NCI-H1436 (cell line): ENCODE measurements at places on chromosomes 5 and 9.

GRCh38 chr9:123002754-123003153 is 30.7 kb upstream of the GPR21 start:
- no peak for DNase-seq

- DNase-seq: no peak
These were observed 285.6 kb downstream of the GADD45G start for GRCh38 chr9:89890326-89890980.

DNA sequence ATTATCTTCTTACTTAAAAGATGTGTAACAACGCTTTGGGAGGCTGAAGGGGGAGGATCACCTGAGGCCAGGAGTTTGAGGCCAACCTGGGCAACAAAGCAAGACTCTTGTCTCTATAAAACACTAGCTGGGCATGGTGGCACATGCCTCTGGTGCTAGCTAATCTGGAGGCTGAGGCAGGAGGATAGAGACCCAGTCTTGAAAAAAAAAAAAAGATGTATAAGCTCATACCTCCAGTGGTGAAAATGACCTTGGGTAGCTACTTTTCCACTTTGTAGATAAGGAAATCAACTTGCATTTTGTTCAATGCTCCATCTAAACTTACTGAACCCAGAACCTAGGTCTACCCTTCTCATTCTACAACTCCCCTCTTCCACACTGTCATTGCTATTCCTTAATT is 16.6 kb downstream of the ARRDC3 start:
- no peak for DNase-seq

- DNase-seq: no peak
These were observed 577.6 kb downstream of the CSNK1G3 start for GRCh38 chr5:124089578-124089977.

GRCh38 chr9:118992813-118993794 is 376.1 kb downstream of the BRINP1 start:
- no peak for DNase-seq

GRCh38 chr5:42749020-42749419 is 7.6 kb upstream of the CCDC152 start:
- DNase-seq: no peak

DNA sequence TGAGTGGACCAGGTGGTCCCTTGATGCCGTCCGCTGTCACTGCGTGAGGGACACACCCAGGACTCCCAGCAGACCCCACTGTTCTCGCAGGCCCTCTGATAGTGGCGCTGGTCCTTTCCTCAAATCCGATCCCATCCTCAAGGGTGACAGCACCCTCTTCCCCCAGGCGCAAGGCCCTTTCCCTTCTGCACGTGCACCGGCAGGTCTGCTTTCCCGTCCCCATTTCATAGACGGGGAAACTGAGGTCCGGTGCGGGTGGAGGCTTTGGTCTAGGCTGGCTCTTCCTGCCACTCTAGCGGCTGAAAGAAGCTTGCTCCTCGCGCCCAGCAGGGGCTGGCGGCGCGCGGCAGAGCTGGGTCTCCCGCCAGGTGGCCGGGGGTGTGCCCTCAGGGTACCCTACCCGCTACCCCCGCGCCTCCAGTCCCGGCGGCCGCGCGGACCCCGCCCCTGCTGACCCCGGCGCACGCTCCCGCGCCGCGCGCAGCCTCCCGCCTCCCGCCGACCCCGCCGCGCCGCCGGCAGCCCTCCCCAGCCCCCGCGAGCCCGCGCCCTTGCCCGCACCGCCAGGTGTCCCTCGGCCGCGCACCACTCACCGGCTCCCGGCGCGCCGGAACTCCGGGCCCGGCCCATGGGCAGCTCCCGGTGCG is 453 bp downstream of the RASGEF1C start:
- no peak for DNase-seq

GRCh38 chr9:137787381-137787780 is 90.2 kb upstream of the CACNA1B start:
- peak; percentile 22 for DNase-seq

GRCh38 chr9:127457191-127457878 is 6.0 kb downstream of the LRSAM1 start:
- no peak for DNase-seq

DNA sequence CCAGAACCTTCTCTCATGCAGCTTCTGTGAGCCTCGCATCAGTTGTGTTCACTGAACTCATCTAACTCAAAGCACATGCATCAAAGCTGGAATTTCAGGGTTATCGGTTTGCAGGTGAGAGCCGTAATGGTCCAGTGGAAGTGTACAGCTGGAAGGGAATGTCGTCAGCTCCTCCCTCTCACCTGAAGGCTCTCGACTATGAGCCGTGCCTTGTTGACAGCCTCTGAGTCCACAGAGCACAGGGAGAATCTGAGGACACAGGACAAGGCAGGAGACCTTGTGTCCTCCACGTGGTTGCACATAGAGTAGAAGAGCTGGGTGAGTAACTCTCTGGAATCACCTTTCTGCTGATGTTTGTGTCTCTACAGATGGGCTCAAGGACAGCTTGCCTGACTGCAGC is 38.8 kb downstream of the PROP1 start:
- DNase-seq: no peak

GRCh38 chr9:105735366-105735765 is 41.0 kb downstream of the TMEM38B start:
- no peak for DNase-seq

DNA sequence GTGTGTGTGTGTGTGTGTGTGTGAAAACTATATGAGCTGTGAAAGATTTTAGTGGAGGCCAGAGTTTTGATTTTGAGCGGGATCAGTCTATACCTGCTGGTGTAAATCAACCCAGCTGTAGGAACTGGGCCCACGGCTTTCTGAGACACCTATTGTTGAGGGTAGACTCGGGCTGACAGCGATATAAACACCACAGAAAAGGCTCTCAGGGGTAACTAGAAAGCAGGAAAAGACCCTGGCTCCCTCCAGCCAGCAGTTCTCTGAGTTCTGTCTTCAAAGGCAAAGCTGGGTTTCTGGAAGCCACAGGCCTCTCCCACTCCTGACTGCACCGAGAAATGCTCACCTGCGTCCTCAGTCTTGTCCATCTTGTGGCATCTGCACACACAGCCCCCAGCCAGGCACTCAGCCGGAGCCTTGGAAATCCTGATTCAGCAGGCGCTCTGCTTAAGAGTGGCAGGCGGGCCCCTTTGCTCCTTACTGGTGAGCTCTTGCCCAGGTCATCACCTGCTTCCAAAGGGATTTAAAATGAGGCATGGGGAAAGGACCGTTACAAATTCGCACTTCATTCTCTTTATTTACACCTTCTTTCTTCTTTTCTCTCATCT is 223.3 kb downstream of the NDUFS4 start:
- no peak for DNase-seq

- no peak for DNase-seq
These were observed 5.3 kb downstream of the RAB14 start for GRCh38 chr9:121196389-121196788.

DNA sequence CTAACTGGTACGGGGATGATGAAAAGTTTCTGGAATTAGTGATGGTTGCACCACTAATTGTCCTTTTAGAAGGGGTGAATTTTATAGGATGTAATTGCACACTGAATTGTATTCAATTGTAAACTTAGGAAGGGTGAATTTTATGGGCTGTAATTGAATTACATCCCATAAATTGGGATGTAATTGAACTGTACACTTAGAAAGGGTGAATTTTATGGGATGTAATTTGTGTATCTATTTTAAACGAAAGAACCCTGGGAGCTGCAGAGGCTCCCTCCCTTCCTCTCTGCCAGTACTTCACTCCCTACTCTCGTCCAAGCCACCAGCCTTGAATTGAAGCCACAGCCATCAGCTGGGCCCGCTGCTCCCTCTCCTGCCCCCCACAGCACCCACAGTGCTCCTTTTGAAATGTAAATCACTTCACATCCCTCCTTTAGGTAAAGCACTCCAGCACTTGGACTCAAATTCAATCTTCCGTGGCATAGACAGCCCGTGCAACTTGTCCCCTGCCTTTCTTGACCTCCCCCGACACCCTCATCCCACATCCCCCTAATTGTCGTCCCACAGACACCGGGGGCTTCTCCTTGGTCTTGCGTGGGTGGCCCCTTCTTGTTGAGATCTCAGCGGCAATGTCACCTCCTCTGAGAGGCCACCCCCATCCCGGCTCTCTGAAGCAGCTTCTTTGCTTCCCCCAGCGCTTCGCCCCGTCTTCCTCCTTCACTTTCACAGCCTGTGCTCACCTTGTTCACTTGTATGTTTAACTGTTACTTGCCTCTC is 84.2 kb upstream of the HRH2 start:
- DNase-seq: no peak

- DNase-seq: no peak
These were observed 23.4 kb downstream of the HRH2 start for GRCh38 chr5:175681045-175681967.

- DNase-seq: no peak
These were observed 29.2 kb downstream of the EXOC3 start for GRCh38 chr5:472076-472655.

- DNase-seq: no peak
These were observed 11.9 kb upstream of the C5orf46 start for GRCh38 chr5:147918101-147918685.

DNA sequence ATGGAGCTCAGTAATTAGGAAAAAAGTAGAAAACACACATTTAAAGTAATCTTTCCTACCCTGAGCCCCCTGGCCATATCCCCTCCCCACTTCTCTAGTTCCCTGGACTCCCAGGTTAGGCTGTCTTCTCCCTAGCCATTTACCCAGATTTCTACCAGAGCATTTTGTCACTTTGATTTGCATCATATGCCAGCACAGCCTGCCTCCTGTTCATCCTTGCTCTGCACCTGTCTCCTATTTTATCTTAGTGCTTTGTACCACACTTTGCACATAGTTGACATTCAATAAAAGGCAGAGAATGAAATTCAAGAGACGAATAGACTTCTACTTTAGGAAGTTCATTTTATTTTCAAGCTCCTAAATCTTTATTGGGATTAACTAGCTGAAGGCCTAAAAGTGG is 344.5 kb downstream of the EBF1 start:
- DNase-seq: no peak

GRCh38 chr9:105967797-105968196 is 273.5 kb downstream of the TMEM38B start:
- no peak for DNase-seq

GRCh38 chr9:131473891-131474290 is 28.8 kb upstream of the POMT1 start:
- DNase-seq: no peak

GRCh38 chr5:60649288-60649917 is 50.6 kb downstream of the DEPDC1B start:
- no peak for DNase-seq

- peak; percentile 34 for DNase-seq
These were observed 20.3 kb downstream of the NCS1 start for GRCh38 chr9:130192382-130192999.

DNA sequence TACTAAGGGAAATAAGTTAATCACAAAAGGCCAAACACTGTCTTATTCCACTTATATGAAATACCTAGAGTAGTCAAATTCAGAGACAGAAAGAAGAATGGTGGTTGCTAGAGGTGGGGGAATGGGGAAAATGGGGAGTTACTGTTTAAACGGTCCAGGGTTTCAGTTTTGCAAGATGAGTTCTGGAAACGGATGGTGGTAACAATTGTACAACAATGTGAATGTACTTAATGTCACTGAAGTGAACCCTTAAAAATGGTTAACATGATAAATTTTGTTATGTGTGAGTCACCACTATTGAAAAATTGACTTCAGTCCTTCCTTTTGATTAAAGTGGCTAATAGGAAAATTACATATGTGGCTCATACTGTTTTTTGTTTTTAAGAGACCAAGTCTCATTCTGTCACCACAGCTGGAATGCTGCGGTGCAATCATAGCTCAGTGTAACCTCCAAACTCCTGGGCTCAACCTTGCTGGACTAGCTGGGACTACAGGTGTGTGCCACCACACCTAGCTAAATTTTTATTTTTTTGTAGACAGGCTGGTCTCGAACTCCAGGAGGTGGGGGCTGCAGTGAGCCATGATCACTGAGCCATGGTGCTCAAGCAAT is 8.7 kb downstream of the UBQLN1 start:
- DNase-seq: no peak

DNA sequence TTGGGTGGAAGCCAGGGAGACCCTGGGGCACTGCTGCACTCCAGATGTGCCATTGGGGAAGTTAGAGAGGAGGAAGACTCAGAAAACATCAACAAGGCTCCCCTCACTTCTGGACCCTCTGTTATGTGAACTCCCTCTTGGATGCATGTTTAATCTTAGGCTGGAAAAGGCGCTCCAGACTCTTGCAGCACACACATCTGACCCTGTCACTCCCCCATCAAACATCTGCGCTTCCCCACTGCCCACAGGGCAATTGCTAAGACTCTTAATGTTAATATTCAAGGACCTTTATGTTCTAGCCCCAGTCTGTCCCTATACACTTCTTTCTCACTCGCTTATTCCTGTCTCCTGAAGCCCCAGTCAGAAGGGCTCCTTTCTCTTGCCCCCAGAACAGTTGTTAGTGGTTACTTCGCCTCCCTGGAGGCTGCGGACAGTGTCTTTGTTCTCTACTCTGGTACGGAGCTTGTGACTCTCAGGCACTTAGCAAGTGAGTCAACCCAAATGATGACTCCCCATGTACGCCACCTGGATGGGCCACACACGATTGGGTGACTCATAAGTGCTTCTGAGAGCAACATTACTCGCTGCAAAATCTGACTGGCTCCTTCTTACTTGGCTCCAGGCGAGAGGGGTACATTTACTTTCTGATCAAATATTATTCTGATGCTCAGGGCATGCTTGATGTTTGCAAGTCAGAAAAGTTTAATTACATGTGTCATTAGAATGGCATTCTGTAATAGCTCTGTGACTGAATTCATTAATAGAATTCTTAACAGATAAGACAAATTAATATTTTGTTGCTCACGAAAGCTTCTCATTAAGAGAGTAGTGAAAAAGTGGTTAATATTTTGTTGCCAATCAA is 193.6 kb downstream of the HSPA4 start:
- DNase-seq: peak; percentile 82

DNA sequence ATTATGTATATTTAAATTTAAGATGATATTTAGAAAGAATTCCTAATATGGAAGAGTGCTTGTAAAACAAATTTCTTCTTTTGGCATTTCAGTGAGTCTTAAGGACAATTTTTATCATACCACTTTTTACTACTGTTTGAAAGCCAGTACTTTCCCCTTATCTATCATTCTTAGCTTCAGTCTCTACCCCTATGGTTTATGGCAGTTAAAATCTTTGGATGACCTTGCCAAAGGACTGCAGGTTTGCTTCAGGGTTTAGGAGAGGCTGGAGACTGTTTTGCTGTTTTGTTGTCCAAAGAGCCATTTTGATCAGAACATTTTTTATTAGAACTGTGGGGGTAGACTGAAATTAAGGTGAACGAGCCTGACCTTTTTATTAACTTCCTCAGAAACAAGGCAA is 30.8 kb downstream of the SLC38A9 start:
- no peak for DNase-seq

DNA sequence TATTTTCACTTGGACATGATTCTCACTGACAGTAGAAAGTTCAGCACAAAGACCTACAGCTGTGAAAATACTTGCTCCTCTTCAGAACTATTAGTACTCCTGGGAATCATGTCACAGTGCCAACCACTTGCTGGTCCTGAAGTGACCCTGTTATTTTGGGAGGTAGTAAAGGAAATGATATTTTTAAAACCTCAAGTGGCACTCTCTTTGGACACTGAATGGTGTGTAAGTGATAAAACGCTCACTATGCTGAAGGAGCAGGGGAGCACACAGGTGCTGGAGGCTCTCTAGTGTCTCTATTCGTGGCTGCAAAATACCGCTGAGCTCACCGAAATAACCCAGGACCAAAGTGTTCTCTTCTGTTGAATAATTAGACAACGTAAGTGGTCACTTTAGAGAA is 76.9 kb upstream of the SPATA31D4 start:
- DNase-seq: no peak
